Left lung (tissue), 14 donors: ENCODE measurements at places on chromosomes 5 and 9. TPM values are rescaled to one million over a fixed set of nuclear protein-coding genes. Genes with fewer than 3 reads are reported as not detected.

DNA sequence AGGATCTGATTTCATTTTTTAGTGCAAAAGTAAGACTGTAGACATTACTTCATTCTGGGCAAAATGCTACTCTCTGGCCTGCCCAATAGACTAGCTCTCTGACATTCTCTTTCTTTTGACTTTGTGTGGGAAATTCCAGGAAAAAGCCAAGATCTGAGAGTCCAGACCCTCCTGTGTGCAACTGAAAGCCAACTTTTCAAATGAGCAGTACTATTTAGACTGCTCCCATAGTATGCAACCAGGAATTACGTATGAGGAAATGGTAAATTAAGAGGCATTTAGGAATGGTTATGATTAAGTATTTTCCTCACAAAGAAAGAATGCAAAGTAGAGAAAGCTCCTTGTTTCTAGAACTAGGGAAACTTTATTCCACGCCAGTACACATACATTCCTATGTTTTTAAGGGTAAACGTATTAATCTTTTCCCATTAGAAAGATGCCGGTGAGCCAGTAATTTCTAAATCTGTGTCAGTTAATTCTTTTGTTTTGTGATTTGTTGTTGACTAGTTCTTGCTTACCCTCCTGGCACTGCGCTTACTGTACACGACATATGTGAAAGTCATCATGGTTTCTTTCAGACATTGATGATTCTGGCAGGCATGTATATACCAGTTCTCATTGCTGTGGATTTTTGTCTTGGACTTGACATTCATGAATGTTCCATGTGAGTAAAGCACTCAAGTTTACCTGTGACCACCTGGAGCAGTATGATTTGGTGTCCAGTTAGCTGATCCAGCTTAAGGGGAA is 56.0 kb downstream of the AOPEP start:
- H3K4me1 ChIP-seq = peaks cover 8% of the 10 kb centered on the region
- no peaks in the 10 kb centered on the region for H3K36me3 ChIP-seq
- no peaks in the 10 kb centered on the region for H3K27me3 ChIP-seq
- H3K27ac ChIP-seq = no peak overlapping the region

- H3K4me3 ChIP-seq = no peak overlapping the region
- H3K4me1 ChIP-seq = no peaks in the 10 kb centered on the region
- no peaks in the 10 kb centered on the region for H3K27me3 ChIP-seq
Measured at GRCh38 chr9:70113403-70114022, 69.9 kb downstream of the MAMDC2 start.

- H3K36me3 ChIP-seq = no peaks in the 10 kb centered on the region
- H3K27ac ChIP-seq = no peak overlapping the region
- H3K27me3 ChIP-seq = no peaks in the 10 kb centered on the region
- H3K4me1 ChIP-seq = no peaks in the 10 kb centered on the region
- no peak overlapping the region for H3K4me3 ChIP-seq
Measured at GRCh38 chr5:36772276-36773140, 104.1 kb upstream of the NIPBL start.

- no peaks in the 10 kb centered on the region for H3K27me3 ChIP-seq
- no peak overlapping the region for H3K4me3 ChIP-seq
- H3K4me1 ChIP-seq = no peaks in the 10 kb centered on the region
- DNase-seq = no peak
- H3K27ac ChIP-seq = no peak overlapping the region
Measured at GRCh38 chr9:5489630-5490490, 20.5 kb upstream of the PDCD1LG2 start.

- no peaks in the 10 kb centered on the region for H3K27me3 ChIP-seq
- no peak overlapping the region for H3K27ac ChIP-seq
- no peak for DNase-seq
- H3K4me3 ChIP-seq = no peak overlapping the region
- no peaks in the 10 kb centered on the region for H3K4me1 ChIP-seq
Measured at GRCh38 chr9:72650206-72650605, 128.8 kb downstream of the TMC1 start.

DNA sequence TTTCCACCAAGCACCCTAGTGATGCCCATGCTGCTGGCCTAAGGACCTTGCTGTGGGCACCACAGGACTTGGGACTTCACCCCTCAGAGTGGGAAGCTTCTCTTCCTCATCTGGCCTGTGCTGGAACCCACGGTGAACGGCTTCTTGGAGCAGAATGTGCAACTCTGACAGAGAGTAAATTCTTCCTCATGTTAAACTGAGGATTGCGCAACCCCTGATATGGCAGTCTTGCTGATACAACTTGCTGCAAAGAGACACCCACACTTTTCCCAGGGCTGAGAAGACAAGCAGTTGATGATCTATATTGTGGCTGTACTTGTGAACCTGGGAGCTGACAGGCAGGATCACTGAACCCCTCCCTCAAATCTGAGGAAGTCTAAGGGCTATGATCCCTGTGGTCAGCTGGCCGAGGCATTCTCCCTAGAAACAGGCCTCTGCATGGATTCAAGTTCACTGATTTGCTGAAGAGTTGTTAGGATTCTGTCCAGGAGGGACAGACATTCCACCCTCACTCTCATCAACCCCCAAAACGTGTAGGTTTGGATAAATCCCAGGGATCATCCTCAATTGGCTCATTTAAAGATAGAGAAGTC is 307.2 kb downstream of the MTRR start:
- H3K4me3 ChIP-seq = no peak overlapping the region
- no peaks in the 10 kb centered on the region for H3K36me3 ChIP-seq
- no peaks in the 10 kb centered on the region for H3K4me1 ChIP-seq
- no peaks in the 10 kb centered on the region for H3K27me3 ChIP-seq
- H3K27ac ChIP-seq = no peak overlapping the region

- H3K27ac ChIP-seq = no peak overlapping the region
- DNase-seq = no peak
- no peaks in the 10 kb centered on the region for H3K4me1 ChIP-seq
- H3K4me3 ChIP-seq = no peak overlapping the region
- H3K36me3 ChIP-seq = no peaks in the 10 kb centered on the region
- no peaks in the 10 kb centered on the region for H3K27me3 ChIP-seq
Measured at GRCh38 chr5:130402906-130403305, 498.6 kb downstream of the CHSY3 start.

- H3K4me1 ChIP-seq = peaks cover 6% of the 10 kb centered on the region
- no peaks in the 10 kb centered on the region for H3K36me3 ChIP-seq
- H3K27me3 ChIP-seq = no peaks in the 10 kb centered on the region
- H3K27ac ChIP-seq = peak overlapping the region; percentile 67
Measured at GRCh38 chr9:36319806-36320205, 61.6 kb upstream of the GNE start.

DNA sequence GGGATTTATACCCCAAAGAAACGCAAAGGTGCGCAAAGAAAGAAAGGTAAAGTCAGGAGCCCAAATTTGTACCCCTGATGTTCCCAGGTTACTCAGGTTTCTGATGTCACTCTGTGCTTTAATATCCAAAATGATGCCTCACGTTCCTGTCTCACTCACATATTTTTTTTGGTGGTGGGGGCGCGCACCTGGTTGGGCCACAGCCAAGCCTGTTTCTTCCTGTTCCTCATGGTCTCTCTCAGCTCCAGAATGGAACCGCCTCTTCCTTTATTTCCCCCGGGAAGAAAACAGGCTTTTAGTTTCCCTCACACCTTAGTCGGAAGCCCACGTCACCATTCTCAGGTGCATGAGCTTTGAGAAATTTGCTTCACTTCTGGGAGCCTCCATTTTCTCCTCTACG is 118.3 kb upstream of the BOD1 start:
- no peaks in the 10 kb centered on the region for H3K36me3 ChIP-seq
- no peak overlapping the region for H3K4me3 ChIP-seq

- no peak overlapping the region for H3K27ac ChIP-seq
- peak; percentile 49 for DNase-seq
- H3K4me1 ChIP-seq = peaks cover 12% of the 10 kb centered on the region
- no peak overlapping the region for H3K4me3 ChIP-seq
- H3K36me3 ChIP-seq = no peaks in the 10 kb centered on the region
Measured at GRCh38 chr5:42591015-42591414, 165.6 kb upstream of the CCDC152 start.

DNA sequence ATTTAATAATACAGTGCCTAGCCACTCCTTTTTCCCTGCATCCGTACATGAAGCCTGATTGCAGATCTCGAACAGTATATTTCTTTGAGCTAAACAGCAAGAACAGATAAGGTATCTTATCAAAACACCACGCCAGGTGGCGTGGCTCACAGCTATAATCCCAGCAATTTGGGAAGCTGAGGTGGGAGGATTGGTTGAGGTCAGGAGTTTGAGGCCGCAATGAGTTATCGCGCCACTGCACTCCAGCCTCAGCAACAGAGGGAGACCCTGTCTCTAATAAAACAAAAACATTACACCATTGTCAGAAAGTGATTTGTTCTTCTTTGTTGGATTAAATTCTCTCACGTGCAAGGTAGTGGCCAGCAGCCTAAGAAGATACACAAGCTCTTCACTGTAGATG is 291.2 kb upstream of the DMRT1 start:
- no peaks in the 10 kb centered on the region for H3K27me3 ChIP-seq
- H3K27ac ChIP-seq = no peak overlapping the region
- H3K36me3 ChIP-seq = no peaks in the 10 kb centered on the region
- no peak overlapping the region for H3K4me3 ChIP-seq
- H3K4me1 ChIP-seq = peaks cover 3% of the 10 kb centered on the region
- no peak for DNase-seq

GRCh38 chr9:77018969-77019235 is 553 bp upstream of the FOXB2 start:
- no peak overlapping the region for H3K27ac ChIP-seq
- DNase-seq = no peak
- no peaks in the 10 kb centered on the region for H3K36me3 ChIP-seq
- peaks cover 100% of the 10 kb centered on the region for H3K27me3 ChIP-seq
- no peak overlapping the region for H3K4me3 ChIP-seq

DNA sequence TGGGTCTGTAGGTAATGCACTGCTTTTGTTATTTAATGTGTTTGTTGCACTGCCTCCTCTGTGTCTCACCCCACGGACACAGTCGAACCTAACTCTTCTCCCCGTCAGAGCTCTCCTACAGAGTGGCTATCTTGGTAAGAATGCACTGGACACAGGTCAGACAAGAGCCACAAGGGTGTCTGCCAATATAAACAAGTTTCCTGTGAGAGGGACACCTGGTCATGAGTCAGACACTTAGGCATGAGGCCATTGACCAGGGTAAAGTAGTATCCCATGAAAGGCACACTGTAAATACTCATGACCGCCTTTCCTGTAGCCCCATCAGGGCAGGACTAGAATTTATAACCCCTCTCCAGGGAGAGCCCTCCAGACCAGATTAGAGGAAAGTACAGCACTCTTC is 115.5 kb downstream of the SLC12A2 start:
- H3K27ac ChIP-seq = peak overlapping the region; percentile 23
- H3K36me3 ChIP-seq = no peaks in the 10 kb centered on the region
- H3K27me3 ChIP-seq = no peaks in the 10 kb centered on the region
- no peak for DNase-seq
- H3K4me3 ChIP-seq = no peak overlapping the region

- H3K36me3 ChIP-seq = no peaks in the 10 kb centered on the region
- no peak overlapping the region for H3K4me3 ChIP-seq
- H3K27ac ChIP-seq = peak overlapping the region; percentile 80
- peaks cover 38% of the 10 kb centered on the region for H3K4me1 ChIP-seq
- DNase-seq = no peak
- H3K27me3 ChIP-seq = no peaks in the 10 kb centered on the region
Measured at GRCh38 chr9:127132921-127133647, 10.6 kb upstream of the ANGPTL2 start.

GRCh38 chr5:35161652-35162273 is 68.5 kb downstream of the PRLR start:
- H3K4me1 ChIP-seq = no peaks in the 10 kb centered on the region
- no peaks in the 10 kb centered on the region for H3K36me3 ChIP-seq
- H3K4me3 ChIP-seq = no peak overlapping the region

DNA sequence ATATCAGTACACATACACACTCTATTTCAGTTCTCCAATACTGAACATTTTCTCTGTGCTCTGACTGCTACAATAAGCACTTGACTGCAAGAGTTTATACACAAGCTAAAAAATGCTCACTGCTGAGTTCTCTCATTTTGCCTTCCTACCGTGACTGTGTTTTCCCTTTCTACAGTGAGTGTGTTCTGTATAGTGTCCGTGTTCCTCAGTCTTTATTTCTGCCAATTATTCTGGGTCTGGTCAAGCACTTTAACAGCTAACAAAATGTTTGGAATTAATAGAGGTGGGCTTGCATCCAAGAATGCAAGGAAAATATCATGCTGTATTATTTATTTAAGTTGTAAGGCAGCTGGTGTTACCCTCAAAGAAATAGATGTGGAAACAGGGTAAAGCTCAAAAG is 217.0 kb upstream of the NREP start:
- no peak for DNase-seq
- H3K27ac ChIP-seq = no peak overlapping the region
- H3K4me1 ChIP-seq = no peaks in the 10 kb centered on the region

DNA sequence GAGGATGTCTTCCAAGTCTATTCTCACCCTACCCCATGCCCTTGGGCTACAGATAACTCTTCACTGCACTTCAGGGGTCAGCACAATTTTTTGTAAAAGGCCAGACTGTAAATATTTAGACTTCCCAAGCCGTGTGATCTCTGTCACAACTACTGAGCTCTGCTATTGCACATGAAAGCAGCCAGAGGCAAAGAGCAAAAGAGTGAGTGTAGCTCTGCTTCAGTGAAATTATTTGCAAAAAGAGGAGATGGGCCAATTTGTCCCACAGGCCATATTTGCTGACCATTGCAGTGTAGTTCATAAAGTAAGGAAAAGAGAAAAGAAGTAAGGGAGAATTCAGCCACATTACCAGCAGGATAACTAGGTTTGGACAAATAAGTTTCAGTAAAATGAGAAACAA is 7.0 kb upstream of the MOCS2 start:
- H3K4me3 ChIP-seq = no peak overlapping the region
- H3K4me1 ChIP-seq = no peaks in the 10 kb centered on the region
- H3K27ac ChIP-seq = no peak overlapping the region
- no peak for DNase-seq
- no peaks in the 10 kb centered on the region for H3K27me3 ChIP-seq

DNA sequence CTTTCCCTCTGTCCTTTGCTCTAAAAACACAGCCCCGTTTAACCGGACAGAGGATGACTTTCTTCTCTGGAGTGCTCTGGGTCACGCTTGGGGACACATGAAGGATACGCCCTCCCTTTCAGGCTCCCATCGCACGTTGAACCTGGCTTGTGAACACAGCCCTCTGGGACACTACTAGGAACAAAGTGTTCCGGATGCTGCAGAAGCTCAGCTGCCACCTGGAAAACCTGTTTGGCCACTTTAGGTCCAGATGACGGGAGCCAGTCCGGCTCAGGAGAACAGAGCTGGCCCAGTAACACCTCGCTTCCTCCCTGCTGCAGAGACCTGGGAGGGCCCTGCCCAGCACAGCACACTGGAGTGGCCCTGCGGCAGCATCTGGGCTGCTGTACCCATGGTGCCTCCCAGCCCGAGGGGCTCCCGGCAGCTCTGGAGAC is 60.1 kb downstream of the GADD45G start:
- H3K4me1 ChIP-seq = peaks cover 20% of the 10 kb centered on the region
- no peak for DNase-seq
- H3K4me3 ChIP-seq = no peak overlapping the region
- peak overlapping the region; percentile 41 for H3K27ac ChIP-seq
- no peaks in the 10 kb centered on the region for H3K36me3 ChIP-seq

- H3K4me1 ChIP-seq = no peaks in the 10 kb centered on the region
- H3K27ac ChIP-seq = no peak overlapping the region
- no peaks in the 10 kb centered on the region for H3K27me3 ChIP-seq
Measured at GRCh38 chr9:81906671-81907070, 21.6 kb upstream of the SPATA31D4 start.

Gene STARD4
- total RNA-seq = 39.6 TPM

Gene IFNE
- not detected for total RNA-seq
